NCI-H1417 (cell line): ENCODE measurements at places on chromosomes 6 and 20.

DNA sequence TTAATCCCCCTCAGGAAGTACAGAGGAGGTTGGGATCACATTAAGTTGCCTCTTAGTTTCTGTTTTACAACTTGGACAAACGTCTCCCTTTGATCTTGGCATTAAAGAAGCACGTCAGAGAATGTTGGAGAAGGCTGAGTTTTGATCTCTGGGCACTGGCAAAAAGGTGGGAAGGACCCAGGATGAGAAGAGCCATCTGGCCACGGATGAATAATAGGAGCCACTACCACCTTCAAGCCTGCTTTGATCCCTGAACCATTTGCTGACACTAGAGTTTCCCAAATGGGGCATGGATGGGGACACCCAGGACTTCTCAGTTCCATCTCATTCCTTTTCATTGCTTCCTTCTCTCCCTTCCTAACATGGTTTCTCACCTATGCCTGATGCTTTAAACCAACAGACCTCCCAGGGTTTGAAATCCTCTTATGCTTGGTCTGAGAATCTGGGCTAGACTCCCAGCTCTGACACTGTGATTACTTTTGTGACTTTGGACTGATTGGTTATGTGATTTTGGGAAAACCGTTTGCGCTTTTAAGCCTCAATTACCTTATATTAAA, 5.8 kb downstream of the TM9SF4 start:
- no peak for DNase-seq

DNA sequence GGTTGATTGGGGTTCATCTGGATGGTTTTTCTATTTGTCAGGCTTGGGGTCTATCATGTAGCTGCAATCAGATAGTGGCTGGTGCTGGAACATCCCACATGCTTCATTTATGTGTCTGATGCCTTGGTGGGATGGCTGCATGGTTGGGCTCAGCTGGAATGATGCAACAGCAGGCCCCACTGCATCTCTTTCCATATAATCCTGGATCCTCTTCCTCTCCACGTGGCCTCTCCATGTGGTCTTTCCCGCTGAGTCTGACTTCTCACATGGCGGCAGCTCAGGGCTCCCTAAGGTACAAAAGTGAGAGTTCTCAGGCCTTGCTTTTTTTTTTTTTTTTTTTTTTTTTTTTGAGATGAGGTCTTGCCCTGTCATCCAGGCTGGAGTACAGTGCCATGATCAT, 65.0 kb upstream of the SUPT3H start:
- DNase-seq: no peak

GRCh38 chr6:3303795-3304411, 45.2 kb downstream of the PSMG4 start:
- DNase-seq: no peak

DNA sequence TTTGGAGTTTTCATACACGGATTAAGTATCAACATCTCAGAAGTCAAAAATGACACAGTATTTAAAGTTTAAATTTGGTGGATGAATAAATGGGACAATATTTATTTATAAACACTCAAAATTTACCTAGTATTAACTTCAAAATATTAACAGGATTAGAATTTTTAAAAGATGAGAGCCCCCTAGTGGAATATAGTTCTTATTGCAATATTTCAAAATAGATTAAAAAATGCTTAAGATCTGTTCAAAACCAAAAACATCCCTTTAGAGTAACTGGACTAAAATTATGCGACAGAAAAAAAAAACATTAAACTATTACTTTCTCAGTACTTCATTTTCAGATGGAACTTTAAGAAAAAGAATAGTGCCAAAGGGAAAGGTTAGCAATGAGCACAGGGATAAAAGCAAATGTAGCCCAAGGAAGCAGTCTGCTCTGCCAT, 56.6 kb downstream of the SNX14 start:
- no peak for DNase-seq

DNA sequence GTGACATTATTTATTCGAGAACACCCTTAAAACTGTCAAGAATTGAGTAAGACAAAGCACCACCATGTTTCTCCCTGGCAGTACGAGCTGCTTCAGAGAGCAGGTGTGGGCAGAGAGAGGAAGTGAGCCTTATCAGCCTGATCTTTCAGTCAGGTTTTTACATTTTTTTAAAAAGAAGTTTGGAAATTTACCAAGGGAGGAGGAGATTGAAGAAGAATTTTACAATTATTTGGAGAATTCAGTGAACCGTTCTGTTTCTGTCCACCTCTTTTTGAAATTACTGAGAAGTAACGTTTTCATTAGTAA, 75.5 kb downstream of the ZDHHC14 start:
- DNase-seq: no peak

DNA sequence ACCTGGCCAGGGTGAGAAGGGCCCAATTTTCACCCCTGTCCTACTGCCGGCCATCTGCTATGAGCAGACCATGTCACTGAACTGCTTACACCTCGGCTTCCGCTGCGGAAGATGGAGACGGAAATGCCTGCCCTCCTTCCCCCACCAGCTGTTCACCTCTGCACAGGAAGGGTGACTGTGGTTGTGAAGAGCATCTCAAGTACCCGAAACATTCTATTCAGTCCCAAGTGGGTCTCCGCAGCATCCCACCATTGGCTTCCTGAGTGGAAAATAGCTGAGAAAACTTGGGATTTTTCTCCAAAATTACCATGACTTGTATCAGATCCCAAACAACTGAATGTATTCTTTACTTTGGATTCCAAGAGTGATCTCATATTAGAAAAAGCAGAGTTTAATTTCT, 16.1 kb downstream of the DOK5 start:
- DNase-seq: no peak
